Left ventricle myocardium inferior (tissue), 1 donor: ENCODE measurements at places on chromosomes 16 and 17.

- DNase-seq, result no peak
These were observed 5.1 kb upstream of the ERN1 start for GRCh38 chr17:64135000-64135399.

DNA sequence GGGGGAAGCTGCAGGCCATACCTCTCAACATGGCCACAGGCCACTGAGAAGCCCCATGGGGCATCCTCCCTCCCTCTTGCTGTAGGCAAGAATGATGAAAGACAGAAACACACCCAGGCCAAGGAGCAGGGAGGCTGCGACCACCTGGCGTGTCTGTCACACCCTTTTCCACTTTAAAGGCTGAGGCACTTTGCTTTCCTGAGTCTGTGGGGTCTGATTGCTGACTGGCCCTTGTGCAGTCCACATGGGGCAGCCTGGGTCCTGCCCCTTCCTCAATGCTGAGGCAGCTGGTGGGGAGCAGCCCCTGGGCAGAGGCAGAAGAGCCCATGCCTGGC, 8.7 kb downstream of the TMEM204 start:
- DNase-seq, result no peak

DNA sequence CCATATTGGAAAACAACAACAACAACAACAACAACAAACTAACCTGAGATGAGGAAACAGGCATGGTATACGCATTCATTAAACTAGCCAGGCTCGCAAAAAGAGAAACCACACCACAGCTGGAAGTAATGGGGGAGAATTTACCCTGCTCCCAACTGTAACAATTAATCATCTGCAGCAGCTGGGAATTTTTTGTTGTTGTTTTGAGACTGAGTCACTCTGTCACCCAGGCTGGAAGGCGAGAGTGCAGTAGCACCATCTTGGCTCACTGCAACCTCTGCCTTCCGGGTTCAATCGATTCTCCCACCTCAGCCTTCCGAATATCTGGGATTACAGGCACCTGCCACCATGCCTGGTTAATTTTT, 16.3 kb downstream of the PRPSAP1 start:
- DNase-seq, result no peak

DNA sequence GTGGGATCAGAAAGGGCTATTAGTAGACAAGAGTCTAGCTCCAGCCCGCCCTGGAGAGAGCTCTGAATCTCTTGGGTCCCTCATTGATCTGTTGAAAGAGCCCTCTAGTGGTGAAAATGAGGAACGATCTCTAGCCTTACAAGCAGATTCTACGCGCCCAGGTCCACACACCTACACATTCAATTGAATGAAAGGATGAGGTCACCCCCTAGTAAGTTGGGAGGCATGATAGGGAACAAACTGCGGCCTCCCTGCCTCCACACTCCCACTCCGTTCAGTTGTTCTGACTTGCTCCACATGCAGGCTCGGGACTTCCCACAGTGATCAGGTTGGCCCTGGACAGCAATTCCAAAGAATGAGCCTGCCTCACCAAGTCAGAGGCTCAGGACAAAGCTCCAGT, 2.9 kb upstream of the CACNG3 start:
- no peak for DNase-seq
